EL (cell line): ENCODE measurements at places on chromosomes 12 and 14.
A peak's percentile ranks its signal among the peaks of the same experiment; 100 is the strongest.

DNA sequence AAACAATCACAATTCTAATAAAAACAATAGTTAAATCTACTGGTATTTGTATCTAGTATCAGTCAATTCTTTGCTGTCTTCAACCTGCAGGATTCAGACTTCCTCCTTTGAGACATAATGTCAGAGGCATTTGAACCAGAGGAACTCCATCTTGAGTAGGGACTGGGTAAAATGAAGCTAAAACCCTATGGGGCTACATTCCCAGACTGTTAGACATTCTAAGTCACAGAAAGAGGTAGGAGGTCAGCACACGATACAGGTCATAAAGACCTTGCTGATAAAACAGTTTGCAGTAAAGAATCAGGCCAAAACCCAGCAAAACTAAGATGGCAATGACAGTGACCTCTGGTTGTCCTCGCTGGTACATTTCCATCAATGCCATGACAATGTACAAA lies 48.2 kb upstream of the MAP3K9 start:
- peak; percentile 26 for DNase-seq

- DNase-seq = peak; percentile 23
Measured at GRCh38 chr14:61479746-61480502, 158.5 kb downstream of the PRKCH start.

DNA sequence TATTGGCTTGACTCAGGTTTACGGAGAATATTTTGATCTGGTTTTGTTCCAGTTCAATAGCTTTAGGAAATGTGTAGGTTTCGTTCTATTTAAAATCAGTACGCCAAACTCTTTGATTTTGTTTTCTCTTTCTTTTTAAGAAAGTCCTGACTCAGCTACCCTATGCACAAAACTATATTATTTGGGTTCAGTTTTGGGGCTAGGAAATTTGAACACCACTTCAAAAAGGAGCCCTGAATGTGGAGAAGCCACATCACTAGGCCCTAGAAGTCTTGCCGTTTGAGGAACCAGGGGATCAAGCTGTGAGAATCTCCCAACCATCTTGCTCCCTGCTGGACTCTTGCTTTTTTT lies 168.2 kb upstream of the BCL2L14 start:
- DNase-seq = no peak

- peak; percentile 8 for DNase-seq
Measured at GRCh38 chr14:30906752-30907658, 32.6 kb downstream of the COCH start.

DNA sequence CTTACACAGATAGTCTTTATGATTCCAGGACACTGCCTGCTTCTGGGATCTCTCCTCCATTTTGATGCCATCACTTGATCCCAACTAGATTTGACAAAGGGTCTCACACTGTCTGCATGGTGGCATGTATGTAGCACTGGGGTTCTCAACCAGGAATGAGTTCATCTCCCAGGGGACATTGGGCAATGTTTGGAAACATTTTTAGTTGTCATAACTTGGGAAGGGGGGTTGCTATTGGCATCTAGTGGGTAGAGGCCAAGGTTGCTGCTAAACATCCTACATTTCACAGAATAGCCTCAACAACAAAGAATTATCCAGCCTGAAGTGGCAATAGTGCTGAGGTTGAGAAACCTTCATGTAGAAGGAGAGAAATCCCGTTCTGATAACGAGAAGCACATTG lies 376.2 kb downstream of the DPF3 start:
- DNase-seq = no peak

DNA sequence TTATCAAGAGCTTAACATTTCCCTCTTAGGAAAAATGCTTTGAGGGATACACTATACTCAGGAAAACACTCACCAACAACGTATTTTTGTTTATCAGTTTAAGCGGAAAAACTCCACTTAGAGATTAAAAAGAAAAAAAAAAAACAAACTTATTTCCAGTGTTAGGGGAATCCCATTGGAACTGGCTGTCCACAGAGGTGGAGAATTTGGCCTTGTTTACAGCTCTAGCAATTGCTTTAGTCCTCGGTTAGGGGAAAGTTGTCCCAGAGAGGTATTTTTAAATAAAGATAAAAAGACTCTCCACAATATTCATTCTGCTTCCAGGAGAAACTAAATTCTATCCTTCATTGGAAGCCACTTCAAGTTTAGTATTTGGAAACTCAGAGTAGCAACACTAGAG lies 21.6 kb upstream of the BMP4 start:
- DNase-seq = no peak

- DNase-seq = peak; percentile 82
Measured at GRCh38 chr14:92986254-92987147, 63.6 kb downstream of the CHGA start.

GRCh38 chr12:121295746-121296617 lies 527 bp downstream of the CAMKK2 start:
- DNase-seq = peak; percentile 28

DNA sequence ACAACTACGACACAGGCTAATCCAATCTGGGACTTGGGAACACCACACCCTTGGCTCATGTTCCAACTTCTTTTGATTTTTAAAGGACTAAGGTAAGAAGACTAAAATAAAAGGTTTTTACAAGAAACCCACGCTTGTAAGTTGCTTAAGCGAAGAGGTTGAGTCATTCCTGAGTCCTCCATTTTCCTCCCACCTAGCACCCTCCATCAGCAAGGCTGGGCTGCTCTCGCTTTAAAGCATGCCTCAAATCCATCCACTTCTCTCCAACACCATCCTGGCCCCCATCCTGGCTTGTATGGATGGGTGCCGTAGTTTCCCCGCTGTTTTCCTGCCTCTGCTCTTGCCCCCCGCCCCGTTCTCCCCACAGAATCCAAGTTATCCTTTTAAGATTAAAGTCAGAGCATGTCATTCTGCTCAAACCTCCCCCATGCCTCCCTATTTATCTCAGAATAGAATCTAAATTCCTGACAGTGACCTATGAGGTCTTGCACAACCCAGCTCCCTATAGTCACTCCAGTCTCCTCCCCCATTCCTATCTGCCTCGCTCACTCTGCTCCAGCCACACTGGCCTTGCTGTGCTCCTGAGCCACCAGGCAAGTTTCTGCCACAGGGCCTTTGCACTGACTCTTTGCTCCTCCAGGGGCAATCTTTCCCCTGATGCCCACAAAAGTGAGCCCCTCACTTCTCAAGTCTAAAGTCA lies 34.5 kb downstream of the SCARB1 start:
- peak; percentile 97 for DNase-seq

GRCh38 chr12:118319627-118320026 lies 53.1 kb downstream of the TAOK3 start:
- DNase-seq = no peak

GRCh38 chr14:68487805-68488590 lies 304.9 kb downstream of the ZFP36L1 start:
- DNase-seq = peak; percentile 74

DNA sequence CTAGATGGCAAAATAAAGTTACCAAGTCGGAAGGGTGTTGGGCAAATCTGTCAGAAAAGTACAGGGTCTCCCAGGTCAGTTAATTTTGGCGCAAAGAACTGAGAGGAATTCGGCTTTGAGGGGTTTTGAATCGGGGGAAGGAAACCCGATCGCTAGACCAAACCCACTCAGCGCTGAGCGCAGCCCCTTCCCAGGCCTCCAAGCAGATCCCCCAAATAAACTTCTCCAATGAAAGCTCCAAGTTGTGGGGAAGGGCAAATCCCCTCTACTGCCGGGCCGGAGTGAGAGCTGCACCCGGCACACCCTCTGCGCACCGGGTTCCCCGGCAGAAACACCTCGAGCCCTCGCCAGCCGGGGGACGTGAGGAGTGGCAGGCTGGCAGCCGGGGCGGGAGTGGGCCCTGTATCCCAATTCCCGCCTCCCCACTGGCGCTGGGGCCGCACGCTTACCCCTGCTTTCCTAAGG lies 441 bp downstream of the E2F7 start:
- no peak for DNase-seq

GRCh38 chr14:100587086-100587762 lies at the start of gene BEGAIN:
TSS of gene BEGAIN (minus strand) at chr14:100587417. CDS start at chr14:100587290, 127 bp downstream.
- no peak for DNase-seq

DNA sequence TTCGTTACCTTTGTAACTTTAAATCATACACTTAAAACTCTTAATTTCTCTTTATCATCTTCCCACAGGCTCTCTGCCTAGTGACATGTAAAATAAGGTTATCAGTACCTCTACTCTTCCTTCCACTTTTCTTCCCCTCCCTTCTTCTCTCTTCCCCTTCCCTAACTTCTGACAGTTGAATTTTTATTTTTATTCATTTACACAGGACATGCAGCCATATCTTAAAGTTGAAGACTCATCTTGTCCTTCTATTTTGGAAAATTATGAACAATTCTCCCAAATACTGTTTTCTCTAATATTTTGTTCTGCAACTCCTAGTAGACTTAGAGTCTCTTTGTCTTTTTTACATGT lies 263.9 kb downstream of the FBXL14 start:
- no peak for DNase-seq

- no peak for DNase-seq
Measured at GRCh38 chr14:31386271-31386670, 34.1 kb downstream of the HEATR5A start.

- peak; percentile 38 for DNase-seq
Measured at GRCh38 chr14:91897106-91897701, 29.9 kb upstream of the TC2N start.

DNA sequence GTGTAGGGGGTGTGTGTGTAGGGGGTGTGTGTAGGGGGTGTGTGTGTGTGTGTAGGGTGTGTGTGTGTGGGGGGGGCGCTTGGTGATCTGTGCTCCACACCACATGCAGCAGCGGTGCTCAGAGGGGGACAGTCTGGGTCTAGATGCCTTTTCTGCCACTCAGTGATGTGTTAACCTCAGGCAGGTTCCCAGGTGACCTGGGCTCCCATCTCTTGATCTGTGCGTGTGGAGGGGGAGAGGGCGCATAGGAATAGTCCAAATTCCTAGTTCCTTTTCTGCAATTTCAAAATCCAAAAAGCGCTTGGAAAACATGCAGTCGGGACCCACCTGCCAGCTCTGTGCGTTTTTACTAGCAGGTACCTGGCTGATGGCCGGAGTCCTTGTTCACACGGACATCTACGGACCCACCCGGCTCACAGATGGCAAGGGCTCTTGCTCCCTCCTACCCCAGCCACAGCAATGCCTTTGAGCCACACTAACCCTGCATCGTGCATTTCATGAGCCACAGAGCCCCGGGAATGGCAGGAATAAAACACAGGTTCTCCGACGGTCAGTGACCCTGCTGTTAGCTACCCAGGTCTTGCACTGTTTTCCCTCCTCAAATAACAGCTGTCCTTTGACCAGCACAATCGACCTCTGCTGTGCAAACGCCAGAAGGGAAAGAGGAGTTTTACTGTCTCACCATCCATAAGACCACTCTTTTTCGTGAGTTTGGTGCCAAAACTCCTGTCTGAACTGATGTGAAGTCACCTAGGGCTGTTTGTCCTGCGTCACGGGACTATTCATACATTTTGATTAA lies 120.8 kb downstream of the GLT1D1 start:
- DNase-seq = no peak

GRCh38 chr12:17017402-17017801 lies 411.4 kb upstream of the LMO3 start:
- DNase-seq = no peak

DNA sequence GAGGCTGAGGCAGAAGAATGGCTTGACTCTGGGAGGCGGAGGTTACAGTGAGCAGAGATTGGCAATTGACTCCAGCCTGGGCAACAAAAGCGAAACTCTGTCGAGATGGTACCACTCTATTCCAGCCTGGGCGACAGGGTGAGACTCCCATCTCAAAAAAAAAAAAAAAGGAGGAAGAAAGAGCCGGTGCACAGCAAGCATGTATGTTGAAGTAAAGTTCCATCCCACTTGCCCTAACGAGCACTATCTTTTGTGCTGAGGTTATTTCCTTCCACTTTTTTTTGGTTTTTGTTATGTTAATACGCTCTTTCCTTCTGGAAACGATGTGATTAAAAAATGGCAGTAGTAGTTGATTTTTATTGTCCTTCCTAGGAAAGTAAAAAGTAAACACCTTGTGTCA lies 19.5 kb upstream of the GOLGA5 start:
- DNase-seq = no peak

DNA sequence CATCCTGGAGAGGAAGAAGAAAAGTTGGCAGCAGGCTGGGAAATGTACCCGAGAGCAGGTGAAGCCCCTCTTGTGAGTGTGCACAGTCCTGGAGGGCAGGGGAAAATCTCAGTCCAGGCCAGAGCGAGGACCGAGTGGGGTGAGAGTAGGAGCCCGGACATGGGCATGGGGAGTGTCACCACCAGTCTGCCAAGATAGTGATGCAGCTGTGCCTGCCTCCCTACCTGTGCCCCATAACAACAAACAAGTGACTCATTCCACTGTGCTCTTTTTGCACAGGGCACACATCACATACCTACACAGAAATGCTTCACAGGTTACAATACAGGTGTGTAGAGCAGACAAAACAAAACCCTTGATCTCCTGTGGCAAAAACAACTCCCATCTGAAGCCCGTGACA lies 205.9 kb upstream of the PELI2 start:
- DNase-seq = no peak

- DNase-seq = no peak
Measured at GRCh38 chr12:100474617-100475016, 951 bp downstream of the NR1H4 start.

DNA sequence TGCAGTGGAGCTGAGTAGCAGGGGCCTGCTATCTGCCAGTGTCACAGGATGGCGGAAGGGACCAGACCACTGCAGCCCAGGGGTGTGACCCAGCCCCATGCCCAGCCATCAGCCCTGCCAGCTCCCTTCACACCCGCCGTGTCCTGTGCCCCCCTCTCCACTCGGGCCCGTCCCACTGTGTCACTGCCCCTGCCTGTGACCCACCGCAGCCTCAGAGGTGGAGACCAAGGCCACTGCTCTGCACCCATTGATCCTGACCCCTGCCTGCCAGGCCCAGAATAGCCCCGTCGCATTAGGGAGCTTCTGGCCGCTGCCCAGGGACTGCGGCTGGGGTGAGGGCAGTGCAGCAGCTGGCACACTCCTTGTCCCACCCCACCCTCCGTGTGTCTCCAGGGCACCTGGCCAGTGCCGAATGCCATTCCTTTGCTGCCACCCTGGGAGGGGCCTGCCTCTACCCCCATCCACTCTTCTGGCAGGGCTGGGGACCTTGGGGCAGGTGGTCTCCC lies 2.1 kb upstream of the CRIP2 start:
- no peak for DNase-seq

DNA sequence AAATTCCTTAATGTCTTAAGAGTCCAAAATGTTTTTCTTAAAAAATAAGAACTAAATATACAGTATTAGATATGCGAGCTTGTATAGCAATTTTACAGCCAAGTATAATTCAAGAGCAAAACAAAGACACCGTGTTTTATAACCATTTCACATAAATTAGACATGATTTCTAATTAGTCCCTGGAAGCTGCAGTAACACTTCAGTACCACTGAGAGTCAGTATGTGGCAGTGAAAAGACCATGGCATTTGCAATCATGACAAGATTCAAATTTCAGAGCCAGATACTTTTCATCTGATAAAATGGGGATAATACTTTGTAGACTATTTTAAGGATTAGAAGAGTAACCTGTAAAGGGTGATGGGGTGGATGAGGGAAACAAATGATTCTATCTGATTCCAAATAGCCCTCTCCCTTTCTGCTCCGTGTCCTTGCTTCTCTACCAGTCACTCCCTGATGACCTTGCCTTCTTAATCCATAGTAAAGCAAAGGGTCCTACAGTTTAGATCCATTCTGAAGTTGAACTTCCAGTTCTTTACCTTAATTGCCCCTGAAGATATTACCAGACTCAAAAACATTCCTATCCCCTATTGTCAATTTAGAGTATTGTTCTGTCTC lies 145.4 kb upstream of the ABCD2 start:
- peak; percentile 6 for DNase-seq

GRCh38 chr12:120874547-120875245 lies 29.5 kb downstream of the SPPL3 start:
- no peak for DNase-seq
